ENCODE measurements at places on chromosomes 2 and 18.

DNA sequence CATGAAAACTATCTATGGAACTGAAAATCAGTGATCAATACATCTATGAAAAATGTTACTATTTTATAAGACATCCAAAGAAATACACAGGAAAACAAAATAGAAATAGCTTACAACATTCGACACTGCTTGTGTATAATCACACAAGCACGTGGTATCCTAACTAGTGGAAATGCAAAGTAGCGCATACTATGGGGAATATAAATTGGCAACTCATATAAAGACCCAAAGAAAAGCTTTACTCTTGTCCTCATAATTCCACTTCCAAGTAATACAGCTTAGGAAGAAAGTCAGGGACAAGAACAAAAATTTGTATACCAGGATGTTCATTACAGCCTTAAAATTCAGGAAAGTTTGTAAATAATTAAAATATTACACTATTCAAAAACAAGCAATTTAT lies 384.6 kb downstream of the NRXN1 start:
- DNase-seq: no peak

DNA sequence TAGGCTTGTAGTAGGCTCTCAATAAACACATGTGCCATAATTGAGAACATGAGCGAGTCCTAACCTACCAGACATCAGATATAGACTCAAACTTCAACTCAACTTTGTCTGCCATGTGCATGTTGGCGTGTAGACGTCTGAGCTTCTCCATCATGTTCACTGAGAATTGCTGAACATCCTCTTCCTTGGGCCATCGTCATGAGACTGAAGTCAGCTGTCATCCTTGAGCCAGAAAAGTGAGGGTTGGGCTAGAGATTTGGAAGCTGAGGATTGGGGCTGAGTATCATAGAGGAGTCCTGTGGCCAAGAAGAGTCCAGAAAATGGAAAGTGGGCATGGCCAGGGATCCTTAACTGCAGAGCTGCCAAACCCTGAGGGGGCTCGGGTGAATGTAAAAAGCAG lies 7.8 kb upstream of the EFR3B start:
- no peak for DNase-seq

DNA sequence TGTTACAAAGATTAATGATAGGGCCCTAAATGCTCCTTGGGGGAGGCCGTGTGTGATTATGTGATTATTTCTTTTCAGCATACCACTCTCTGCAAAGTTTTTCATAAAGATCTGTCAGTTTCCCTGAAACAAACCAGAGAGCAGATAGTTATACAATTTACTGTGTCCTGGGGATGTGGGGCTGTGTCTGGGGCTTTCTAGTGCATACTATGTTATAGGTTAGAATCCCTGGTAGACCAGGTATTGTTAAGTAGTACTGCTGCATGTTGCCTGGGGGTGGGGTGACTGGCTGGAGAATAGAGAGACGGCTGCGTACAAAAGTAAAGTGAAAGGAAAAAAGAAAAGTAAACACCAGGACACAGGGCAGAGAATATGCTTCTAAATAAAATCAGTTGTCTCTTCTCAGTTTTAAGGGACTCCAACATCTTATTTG lies 3.3 kb upstream of the CCBE1 start:
- no peak for DNase-seq

- no peak for DNase-seq
Observed at GRCh38 chr2:216551234-216552068, 52.8 kb downstream of the RPL37A start.

- DNase-seq: no peak
Observed at GRCh38 chr2:69132960-69133590, 120.1 kb downstream of the ANTXR1 start.

DNA sequence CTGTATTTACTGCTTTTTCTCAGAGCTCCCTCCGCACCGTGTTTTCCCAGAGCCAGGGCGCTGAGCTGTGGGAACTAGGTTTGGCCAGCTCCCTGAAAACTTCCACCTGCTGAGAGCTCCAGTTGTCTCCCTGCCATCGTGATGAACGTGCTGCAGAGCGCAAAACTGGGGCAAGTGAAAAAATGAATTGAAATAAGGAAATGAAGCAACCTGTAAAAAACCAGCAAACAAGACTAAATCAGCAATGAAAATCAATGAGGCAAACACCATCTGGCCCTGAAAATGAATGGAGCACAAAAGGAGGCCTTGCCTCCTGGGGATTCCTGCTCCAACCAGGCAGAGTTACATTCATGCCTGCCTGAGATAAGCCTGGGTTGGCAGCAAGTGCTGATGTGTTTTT lies 129.9 kb downstream of the MARCHF4 start:
- DNase-seq: peak; percentile 69

DNA sequence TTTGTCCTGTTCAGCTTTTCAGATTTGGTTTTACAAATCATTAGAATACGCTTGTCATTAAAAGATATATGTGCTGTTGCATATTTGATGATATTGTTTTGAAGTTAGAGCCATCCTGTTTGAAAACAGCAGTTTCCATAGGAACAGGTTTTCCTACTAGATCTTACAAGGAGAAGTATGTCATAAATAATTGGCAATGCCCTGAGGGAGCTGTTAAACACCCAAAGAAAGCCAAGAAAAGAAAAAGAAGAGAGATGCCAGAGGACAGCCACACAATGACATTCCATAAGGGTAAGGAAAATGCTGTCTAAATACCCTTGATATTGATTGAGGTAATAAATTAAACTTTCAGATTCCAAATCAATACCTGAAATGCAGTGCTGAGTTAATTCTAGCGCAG lies 392.2 kb upstream of the CRIM1 start:
- DNase-seq: no peak

- no peak for DNase-seq
Observed at GRCh38 chr2:129301431-129301913, 678.0 kb upstream of the RAB6C start.

DNA sequence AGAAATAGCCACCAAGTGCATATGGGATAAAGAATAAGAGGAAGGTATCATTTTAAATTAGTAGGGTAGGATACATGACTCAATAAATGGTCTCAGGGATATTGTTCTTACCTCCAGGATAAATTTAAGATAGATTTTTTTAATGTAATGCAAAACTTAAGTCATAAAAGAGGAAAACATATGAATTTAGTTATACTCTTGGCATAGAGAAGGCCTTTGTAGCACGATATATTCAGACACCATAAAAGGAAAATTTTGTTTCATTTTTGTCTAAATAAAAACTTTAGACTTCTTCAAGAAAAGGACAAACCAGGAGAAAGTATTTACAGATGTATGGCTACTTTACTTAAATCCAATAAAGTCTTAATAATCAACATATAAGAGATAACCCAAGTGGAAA lies 78.5 kb upstream of the CAB39 start:
- DNase-seq: no peak

- DNase-seq: no peak
Observed at GRCh38 chr18:10681581-10682367, 155.9 kb downstream of the NAPG start.

DNA sequence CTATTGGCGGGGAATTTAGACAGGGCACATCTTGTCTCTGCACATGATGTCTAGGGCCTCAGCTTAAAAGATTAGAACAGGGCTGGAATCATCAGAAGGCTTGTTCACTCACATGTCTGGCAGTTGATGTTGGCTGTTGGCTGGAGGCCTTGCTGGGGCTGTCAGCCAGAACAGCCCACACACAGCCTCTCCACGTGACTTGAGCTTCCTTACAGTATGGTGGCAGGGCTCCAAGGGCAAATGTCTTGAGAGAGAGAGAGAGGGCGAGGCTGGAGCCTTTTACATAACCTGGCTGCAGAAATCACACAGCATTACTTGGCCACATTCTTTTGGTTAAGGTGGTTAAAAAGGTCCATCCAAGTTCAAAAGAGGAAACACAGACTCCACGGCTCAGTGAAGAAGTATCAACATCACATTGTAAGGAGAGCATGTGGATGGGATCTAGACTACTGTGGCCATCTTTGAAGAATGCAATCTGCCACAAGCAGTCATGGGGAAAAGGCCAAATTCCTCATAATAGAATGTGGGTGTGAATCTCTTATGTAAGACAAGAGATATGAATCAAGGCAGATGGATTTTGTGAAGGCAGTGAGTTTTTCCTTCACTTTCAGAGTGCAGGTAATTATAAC lies 30.4 kb downstream of the SRSF7 start:
- no peak for DNase-seq

DNA sequence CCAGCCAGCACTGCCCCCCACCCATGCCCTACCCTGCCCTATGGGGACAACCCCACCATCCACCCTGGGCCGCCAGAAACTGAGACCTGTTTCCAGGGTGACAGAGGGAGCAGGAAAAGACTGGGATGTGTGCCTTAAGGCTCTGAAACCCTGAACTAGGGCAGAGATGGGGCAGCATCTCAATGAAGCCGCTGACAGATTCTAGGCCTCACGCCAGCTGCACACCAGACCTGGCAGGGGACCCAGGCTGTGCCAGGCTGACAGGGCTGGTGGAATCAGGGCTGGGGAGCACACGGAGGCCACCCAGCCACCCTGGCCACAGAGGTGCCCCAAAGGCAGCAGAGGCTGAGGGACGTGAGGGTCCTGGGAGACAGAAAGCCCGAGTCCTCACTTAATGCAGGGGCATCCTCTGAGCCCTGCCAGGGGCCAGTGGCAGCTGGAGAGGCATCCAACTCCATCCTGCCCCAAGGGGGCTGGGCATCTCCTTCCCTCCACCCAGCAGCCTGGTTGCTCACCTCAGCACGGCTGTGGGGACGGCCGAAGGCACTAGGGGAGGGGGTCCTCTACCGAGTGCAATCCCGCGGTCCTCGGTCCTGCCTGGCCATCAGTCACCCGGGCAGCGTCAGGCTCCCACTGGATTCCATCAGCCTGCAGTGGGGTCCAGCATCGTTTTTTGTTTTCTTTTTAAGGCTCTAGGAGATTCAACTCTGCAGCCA lies 169.2 kb downstream of the ZFP36L2 start:
- peak; percentile 83 for DNase-seq

- peak; percentile 0 for DNase-seq
Observed at GRCh38 chr2:158079672-158080071, 22.0 kb upstream of the UPP2 start.

DNA sequence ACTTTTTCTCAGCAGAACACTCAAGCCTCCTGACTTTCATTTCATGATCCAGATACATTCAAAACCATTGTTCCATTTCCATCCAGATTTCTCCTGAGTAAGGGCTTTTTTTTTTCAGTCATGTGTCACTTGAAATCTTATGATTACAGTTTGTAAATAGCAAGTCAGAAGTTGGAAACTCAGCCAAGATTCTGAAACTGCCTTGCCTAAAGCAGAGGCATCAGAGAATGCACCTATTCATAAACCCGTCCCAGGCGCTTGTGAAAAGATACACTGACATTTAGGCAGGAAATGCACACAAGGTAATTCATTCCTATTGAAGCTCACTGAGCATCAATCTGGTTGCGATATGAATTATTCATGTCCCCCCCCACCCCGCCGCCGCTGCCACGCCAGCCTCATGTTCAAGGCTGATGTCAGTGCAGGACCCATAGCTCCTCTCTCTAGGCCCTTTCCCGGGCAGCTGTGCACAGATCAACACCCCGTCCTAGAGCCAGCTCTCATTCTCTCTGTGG lies 30.4 kb upstream of the MGAT4A start:
- DNase-seq: no peak

GRCh38 chr2:241803387-241804325 lies 5.3 kb upstream of the NEU4 start:
- DNase-seq: peak; percentile 73

- DNase-seq: no peak
Observed at GRCh38 chr18:9285604-9286003, 49.0 kb upstream of the TWSG1 start.

DNA sequence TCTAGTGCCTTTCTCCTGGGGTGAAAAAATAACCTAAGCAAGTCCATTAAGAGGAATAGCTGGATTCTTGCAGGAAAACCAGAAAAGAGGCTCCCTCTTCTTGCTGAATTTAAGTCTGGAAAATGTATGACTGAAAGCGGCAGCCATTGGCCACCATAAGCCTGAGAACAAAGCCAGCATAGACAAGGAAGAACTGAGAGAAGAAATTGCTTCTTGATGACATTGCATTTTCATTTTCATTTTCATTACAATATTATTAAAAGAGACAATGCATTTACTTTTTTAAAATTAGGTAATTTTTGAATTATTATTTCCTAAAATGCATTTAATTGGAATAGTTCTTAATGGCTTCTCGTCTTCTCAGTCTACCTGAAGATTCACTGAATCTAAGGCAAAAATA lies 1157.5 kb upstream of the ZEB2 start:
- DNase-seq: no peak
